ENCODE measurements at places on chromosomes 12 and 14.

DNA sequence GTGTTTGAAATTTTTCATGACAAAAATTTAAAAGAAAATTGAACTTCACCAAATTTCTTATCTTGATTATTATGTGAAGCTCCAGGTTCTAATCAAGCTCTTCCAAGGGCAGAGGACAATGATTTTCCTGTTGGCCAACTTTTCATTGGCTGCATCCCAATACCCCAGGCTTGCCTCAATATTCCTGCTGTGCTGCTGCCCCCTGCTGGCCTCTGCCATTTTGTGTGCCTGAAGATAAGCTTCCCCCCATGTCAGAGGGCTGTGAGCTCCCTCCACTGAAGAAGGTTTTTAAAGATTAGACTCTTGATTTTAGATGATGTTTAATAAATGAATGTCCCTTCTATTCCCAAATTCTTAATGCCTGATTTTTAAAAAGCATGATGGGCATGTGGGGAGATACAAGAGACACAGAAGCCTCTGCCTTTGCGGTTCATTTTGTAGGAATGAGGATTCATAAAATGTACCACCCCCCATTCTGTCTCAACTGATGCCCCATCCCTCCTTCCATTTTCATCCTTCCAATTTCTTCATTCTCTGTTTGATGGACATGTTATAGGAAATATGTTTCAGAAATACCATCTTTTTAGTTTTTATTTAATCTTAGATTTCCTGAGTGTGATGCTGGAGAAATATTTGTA lies 76.7 kb upstream of the RGS6 start:
- DNase-seq = peak; percentile 26

GRCh38 chr14:60565211-60565610 lies 56.3 kb downstream of the SIX6 start:
- DNase-seq = no peak

- DNase-seq = no peak
Measured at GRCh38 chr12:7374423-7375144, 69.4 kb downstream of the CD163L1 start.

- no peak for DNase-seq
Measured at GRCh38 chr12:117166107-117166506, 24.2 kb downstream of the FBXO21 start.

DNA sequence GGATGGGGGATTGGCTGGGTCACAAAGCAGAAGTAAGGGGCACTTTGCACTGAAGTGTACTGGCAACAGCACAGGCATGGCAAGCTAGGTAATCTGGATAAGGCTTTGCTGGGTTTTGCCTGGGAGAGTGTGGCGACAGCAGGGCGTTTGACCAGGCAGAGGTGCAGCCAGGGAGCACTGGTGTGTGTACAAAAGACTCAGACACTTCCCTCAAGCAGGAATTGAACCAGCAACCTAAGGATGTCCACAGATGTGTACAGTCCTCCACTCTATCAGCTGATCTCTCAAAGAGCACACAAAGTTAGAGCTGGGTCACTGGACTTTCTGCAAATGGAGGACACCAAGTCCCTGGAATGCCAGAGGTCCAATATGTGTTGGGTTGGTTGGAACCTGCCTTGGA lies 15.4 kb upstream of the RNASE4 start:
- DNase-seq = no peak

DNA sequence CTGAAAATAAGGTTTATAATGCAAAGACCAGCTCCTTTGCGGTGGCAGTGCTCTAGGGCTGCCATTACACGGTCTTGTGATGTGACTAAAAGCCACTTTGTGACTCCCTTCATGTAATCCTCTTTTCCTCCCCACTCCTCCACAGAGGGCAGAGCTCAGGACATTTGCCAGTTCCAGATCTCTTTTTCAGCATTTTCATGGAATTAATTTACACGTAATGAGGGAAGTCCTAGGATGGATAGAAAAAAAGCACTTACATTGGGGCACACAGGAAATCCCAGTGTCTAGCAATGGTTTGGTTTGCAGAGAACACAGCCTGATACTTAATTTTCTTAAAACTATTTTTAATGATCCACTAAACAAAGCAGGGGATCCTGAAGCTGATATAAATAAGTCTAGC lies 17.5 kb upstream of the ATF1 start:
- DNase-seq = no peak

DNA sequence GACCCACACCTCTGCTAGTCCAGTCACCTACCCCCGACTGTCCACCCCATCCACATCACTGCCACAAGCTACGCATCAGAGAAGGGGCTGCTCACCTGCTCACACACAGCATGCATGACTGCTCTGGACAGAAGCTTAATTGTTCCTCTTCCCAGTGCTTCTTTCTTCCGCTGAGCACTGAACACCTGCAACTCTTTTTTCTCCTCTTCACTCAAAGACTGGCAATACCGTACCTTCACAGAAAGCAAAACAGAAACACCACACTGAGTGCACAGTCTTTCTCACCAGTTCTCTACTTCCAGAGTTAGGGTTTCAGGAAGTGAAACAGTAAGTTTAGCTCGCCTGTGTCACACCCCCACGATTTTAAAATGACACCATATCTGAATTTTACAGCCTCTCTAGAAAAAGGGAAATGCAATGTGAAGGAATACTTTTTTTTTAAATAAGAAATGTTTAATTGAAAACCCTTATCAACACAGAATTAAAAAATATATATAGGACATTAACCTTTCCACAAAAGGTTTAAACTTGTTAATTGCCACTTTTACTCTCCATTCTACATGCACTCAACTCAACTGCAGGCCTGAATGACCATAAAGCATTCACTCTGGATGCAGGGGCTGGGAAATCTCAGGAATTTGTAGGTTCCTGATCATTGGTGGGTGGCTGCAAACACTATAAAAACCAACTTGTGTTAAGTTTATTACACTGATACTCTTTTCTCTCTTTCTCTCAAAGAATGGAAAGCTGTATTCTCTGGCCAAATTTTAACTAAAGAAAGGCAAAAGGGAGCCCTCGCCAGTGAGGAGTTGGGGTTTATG lies 120.0 kb downstream of the PRICKLE1 start:
- no peak for DNase-seq

DNA sequence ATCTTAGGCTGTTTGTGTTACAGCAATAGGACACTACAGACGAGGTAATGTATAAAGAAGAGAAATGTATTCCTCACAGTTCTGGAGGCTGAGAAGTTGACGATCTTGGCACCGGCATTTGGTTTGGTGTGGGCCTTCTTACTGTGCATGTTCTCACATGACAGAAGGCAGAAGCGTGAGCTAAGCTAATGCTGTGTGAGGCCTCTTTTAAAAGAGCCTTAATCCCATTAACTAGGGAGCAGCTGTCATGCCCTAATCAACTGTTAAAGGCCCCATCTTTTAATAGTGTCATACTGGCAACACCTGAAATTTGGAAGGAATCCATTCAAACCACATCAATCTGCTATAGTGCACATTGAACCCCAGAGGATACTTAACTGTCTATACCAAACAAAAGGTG lies 992.9 kb downstream of the GALC start:
- DNase-seq = no peak

DNA sequence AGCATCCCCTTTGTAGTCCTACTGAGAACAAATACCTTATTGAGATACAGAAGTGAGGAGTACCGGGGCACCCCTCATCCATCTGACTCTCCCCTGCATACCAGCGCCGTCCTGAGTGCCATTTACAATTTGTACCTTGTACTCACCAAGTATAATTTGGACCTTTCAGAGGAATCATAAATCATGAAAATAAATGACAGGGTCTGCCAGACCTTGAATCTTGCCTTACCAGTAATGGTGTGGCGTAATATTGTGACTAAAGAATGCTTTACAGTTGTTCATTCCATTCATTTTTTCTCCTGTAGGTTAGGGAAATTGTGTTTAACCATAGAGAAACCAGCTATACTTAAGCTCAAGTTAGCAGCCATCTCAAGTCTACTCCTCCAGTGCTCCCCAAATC lies 243.7 kb upstream of the RGS6 start:
- no peak for DNase-seq

GRCh38 chr12:104929977-104930376 lies 28.1 kb downstream of the SLC41A2 start:
- no peak for DNase-seq

- DNase-seq = no peak
Measured at GRCh38 chr12:47299586-47299985, 219.8 kb upstream of the AMIGO2 start.

- DNase-seq = no peak
Measured at GRCh38 chr14:64938972-64939816, 3.4 kb downstream of the GPX2 start.

GRCh38 chr12:58850826-58851225 lies 69.5 kb downstream of the LRIG3 start:
- DNase-seq = no peak

GRCh38 chr14:20093442-20093841 lies 17.1 kb upstream of the OR4K17 start:
- DNase-seq = no peak

- no peak for DNase-seq
Measured at GRCh38 chr12:24470050-24470449, 478.9 kb downstream of the BCAT1 start.

- DNase-seq = no peak
Measured at GRCh38 chr12:15227004-15227679, 5.9 kb upstream of the RERG start.

- DNase-seq = no peak
Measured at GRCh38 chr12:50240096-50240791, 43.1 kb downstream of the LIMA1 start.

GRCh38 chr14:64488590-64489099 lies 15.0 kb downstream of the ZBTB25 start:
- DNase-seq = no peak

DNA sequence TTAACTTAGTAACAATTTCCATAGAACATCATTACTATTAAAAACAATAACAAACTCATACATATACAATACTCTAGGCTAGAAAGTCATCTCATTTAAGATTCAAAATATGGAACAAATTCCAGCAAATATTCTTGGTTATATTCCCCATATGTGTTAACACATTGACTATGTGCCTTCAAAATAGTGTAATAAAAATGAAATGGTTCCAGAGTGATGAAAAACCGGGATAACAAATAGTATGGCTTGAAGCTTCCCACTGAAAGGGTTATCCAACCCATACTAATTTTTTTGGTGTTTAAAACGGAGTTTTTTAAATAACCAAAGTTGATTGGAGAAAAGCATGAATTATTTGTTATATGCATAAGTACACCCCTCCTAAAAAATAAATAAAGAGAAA lies 5.3 kb downstream of the LRIG3 start:
- no peak for DNase-seq

- DNase-seq = no peak
Measured at GRCh38 chr14:100711493-100711892, 15.2 kb upstream of the DLK1 start.

GRCh38 chr12:58540480-58541299 lies 379.6 kb downstream of the LRIG3 start:
- no peak for DNase-seq

DNA sequence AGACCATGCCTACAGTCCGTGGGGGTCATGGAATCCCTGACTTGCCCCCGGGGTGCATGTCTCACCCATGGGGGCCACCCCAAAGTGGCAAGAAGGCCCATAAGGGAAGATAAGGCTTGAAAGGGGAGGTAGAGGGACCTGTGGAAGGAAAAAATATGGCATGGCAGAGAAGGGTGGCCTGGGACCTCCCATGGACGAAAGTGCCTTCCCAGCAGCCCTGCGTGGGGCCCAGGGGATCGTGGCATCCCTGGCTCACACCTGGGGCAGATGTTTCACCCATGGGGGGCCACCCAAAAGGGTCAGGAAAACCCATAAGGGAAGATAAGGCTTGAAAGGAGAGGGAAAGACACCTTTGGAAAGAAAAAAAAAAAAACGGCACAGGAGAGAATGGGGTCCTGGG lies 264.6 kb downstream of the ALG10 start:
- DNase-seq = no peak

DNA sequence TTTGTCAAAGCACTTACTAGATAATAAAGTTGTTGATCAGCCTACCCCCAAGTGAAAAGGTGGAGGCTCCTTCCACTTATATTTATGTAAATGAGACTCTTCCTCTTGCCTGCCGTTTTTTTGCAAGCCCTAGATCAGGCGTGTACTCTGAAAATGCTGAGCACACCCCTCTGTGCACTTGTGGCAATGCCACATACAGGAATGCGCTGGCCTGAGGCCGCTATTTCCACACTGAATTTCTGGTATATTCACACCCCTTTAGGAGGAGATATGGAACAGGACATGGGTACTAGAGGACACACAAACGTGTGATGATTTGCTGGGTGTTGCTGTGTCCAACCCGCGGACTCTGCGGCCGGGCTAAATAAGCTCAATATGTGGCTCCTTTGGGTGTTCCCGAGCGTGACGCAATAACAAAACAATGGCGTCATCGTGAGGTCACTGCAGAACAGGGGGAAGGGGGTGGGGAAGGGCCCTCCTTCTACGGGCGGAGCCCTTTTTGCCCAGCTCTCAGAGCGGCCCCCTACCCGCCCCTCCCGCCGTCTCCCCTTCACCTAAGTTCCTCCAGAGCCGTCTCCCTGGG lies 554 bp upstream of the TSPAN31 start:
- DNase-seq = no peak

- no peak for DNase-seq
Measured at GRCh38 chr12:124586756-124587155, 19.3 kb upstream of the NCOR2 start.

Data from stimulated activated CD4-positive, alpha-beta T cell treated with anti-CD3 and anti-CD28 coated beads, Interleukin-1b, Interleukin-23, amount 100 ng/mL, for 1 hour (primary cell).